HT-29 (cell line): ENCODE measurements at places on chromosomes 3 and 15. TPM values are rescaled to one million over a fixed set of nuclear protein-coding genes. Genes with fewer than 3 reads are reported as not detected.
A peak's percentile ranks its signal among the peaks of the same experiment; 100 is the strongest.

- DNase-seq = peak; percentile 66
Observed at GRCh38 chr3:195154793-195155535, 116.0 kb downstream of the XXYLT1 start.

GRCh38 chr3:188664795-188665194 lies 507.0 kb upstream of the TPRG1 start:
- peak; percentile 33 for DNase-seq

DNA sequence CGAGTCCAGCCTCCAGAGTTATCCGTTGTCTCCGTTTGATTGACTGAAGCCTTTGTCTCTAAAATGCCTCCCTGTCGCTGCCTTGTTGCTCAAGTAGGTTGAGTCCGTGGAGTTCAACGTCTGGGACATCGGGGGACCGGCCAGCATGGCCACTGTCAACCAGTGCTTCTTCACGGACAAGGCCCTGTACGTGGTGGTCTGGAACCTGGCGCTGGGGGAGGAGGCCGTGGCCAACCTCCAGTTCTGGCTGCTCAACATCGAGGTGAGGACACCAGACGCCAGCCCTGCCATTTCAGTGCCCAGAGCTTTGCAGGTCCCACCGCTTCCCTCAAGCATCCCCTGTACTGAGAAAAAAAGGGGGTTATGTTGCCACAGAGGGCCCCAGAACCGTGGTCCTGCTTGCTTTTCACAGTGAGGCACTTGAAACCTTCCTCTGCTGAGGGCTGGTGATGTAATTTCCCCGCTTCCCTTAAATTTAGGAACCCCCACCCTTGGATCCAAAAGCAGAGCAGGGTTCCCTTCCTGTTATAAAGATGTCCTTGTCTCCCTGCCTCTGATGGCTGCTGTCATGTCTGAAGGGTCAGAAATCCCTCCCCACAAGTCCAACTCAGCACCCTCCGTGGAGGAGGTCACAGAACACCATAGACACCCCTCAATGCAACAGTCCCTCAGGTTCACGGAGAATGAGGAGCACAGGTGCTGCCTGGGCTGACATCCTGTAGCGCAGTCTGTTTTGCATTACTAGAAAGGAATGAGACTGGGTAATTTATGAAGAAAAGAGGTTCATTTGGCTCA lies 105.7 kb downstream of the LRRK1 start:
- DNase-seq = no peak

The RHOV gene
- 30.4 and 33.5 TPM in 2 replicates for total RNA-seq

The THPO gene
- total RNA-seq = 0.50 and 0.56 TPM in 2 replicates

- no peak for DNase-seq
Observed at GRCh38 chr3:197490098-197491058, 65.4 kb downstream of the BDH1 start.

The TUSC7 gene
- not detected in 2 replicates for total RNA-seq

DNA sequence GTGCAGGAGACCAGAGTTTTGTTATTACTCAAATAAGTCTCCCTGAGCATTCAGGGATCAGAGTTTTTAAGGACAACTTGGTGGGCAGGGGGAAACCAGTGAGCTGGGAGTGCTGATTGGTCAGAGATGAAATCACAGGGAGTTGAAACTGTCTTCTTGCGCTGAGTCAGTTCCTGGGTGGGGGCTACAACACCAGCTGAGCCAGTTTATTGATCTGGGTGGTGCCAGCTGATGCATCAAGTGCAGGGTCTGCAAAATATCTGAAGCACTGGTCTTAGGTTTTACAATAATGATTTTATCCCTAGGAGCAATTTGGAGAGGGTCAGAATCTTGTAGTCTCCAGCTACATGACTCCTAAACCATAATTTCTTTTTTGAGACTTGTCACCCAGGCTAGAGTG lies 13.8 kb upstream of the ZNF662 start:
- DNase-seq = no peak

DNA sequence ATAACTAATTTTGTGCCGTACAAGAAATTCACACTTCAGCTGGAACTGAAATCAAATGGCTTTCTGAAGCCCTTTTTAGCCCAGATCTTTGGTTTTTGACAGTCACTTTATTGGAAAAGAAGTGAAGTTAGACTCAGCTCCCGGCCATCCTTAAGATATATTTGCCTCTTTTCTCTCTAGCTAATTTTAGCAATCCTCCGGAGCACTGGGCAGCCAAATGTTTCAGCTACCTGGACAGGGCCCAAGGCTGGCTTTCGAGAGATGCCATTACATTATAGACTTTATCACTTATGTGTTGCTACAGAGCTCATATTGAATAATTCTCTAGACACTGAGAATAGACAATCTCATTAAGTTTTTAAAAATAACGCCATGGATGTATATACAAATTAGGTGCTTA lies 28.5 kb upstream of the RPL39L start:
- no peak for DNase-seq

GRCh38 chr3:34150992-34151391 lies 352.6 kb downstream of the PDCD6IP start:
- no peak for DNase-seq

The FMN1 gene
- total RNA-seq = 9.4 and 11.5 TPM in 2 replicates

The C3orf70 gene
- not detected in 2 replicates for total RNA-seq

The TM4SF18 gene
- 0.29 TPM in 1 of 2 replicates, not detected in the other for total RNA-seq

The ZNF860 gene
- total RNA-seq = 3.9 and 7.5 TPM in 2 replicates

DNA sequence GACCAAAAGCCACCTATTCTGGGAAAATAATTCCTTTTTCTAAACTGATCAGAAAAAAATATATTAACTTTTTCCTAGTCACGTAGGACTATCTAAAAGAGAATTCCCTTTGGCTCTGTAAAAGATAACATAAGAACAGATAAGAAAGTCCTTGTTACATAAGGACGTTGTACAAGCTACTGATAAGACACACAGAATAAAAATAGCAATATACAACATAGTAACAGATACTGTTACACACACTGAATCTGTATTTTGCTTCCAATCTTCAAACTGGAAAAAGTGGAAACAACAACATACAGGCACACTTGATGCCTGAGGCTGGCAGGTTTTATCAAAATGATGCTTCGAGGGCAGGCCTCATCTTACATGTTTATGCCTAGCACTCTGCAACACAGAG lies 59.8 kb downstream of the SNX4 start:
- no peak for DNase-seq

The RNF13 gene
- total RNA-seq = 22.4 and 23.6 TPM in 2 replicates

The AGBL1 gene
- total RNA-seq = not detected in 2 replicates

- DNase-seq = peak; percentile 61
Observed at GRCh38 chr3:10169000-10169496, 4.3 kb downstream of the IRAK2 start.

The KY gene
- not detected in 2 replicates for total RNA-seq

GRCh38 chr3:162437480-162437879 lies 940.9 kb downstream of the OTOL1 start:
- DNase-seq = no peak

- no peak for DNase-seq
Observed at GRCh38 chr3:42443292-42443691, 32.9 kb upstream of the LYZL4 start.

The MST1R gene
- 60.3 and 64.4 TPM in 2 replicates for total RNA-seq

The LMAN1L gene
- not detected in 2 replicates for total RNA-seq

- no peak for DNase-seq
Observed at GRCh38 chr15:100877551-100877950, 2.1 kb upstream of the ALDH1A3 start.

DNA sequence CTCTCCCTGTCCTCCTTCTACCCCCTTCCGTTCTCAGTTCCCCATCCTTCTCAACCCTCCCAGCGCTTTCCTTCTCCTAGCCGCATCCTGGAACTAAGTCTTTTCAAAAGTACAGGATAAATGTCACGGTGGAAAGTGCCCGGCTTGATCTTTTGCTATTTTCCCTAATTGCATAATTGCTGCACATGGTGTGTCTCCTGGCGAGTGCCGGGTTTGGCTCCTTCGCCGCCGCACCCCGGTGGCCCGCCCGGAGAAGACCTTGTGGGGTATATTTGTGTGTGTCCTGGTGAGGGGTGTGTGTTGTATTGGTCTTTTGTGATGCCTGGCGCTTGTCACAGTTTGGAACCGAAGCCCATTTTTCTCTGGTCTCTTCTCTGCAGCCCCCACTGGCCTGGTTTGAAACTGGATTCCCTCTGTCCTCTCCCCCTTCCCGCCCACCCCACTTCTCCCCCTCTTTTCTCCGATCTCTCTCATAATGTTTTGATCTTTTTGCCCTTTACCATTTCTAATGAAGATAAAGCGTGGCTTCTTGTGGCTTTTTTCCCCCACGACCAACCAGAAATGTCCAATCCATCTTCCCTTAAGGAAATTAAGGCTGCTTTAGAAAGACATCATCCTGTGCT lies 692 bp downstream of the UBE2E2 start:
- DNase-seq = peak; percentile 6

The KBTBD13 gene
- total RNA-seq = not detected in 2 replicates
